ENCODE measurements at places on chromosomes 6 and 20. TPM values are rescaled to one million over a fixed set of nuclear protein-coding genes. Genes with fewer than 3 reads are reported as not detected.
A peak's percentile ranks its signal among the peaks of the same experiment; 100 is the strongest.

FOXQ1 gene
- 0.15 TPM for total RNA-seq

TRDN gene
- total RNA-seq: 10.4 TPM

NR2E1 gene
- not detected for total RNA-seq

DDO gene
- not detected for total RNA-seq

DNA sequence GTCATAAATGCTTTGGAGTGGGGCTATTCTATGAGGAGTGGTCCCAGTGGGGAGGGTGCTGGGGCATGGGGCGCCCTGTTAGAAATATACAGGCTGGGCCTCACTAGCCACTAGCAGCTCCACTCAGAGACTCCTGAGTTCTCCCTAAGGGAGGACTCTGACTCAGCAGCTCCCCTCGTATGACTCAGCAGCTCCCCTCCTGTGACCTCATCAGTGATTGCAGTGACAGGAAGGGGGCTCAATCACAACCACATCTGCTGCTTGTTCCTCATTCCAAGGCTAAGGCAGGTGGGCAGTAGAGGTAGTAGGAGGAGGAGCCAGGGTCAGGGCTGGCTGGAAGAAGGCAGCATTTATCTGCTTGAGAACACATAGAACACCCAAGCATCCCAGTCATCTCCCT lies 73.7 kb downstream of the PRND start:
- H3K36me3 ChIP-seq: peaks cover 28% of the 10 kb centered on the region
- no peaks in the 10 kb centered on the region for H3K4me1 ChIP-seq
- peak; percentile 56 for DNase-seq
- no peak overlapping the region for H3K27ac ChIP-seq

- H3K27me3 ChIP-seq: no peaks in the 10 kb centered on the region
- no peaks in the 10 kb centered on the region for H3K36me3 ChIP-seq
- no peak overlapping the region for H3K27ac ChIP-seq
- no peak for DNase-seq
- H3K4me1 ChIP-seq: no peaks in the 10 kb centered on the region
- H3K4me3 ChIP-seq: no peak overlapping the region
These were observed 21.9 kb downstream of the ZBTB46 start for GRCh38 chr20:63808964-63809674.

DNA sequence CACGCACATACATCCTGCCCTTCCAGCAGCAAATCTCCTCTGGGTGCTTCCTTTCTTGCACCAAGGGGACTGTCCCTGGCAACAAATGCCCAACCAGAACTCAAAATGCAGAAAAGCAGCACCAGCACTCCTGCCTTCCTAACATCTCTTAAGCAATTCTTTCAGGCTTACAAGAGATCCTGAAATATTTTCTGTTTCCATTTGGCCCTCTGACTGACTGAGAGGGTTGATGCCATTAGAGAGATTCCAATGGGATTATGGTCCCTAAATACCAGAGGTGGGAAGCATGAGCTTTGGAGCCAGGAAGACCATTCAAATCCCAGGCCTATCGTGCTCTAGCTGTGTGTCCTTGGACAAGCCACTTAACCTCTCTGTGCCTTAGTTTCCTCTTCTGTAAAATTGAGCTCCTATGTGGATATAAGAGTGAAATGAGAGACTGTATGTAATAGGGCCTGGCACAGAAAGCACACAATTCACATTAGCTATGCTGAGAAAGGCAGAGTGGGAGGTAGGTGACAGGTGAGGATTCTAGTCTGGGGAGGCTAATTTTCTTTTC lies 56.8 kb downstream of the PRDM1 start:
- H3K4me1 ChIP-seq: no peaks in the 10 kb centered on the region
- H3K27me3 ChIP-seq: no peaks in the 10 kb centered on the region
- H3K4me3 ChIP-seq: no peak overlapping the region
- DNase-seq: no peak
- H3K36me3 ChIP-seq: no peaks in the 10 kb centered on the region
